ENCODE measurements at places on chromosomes 2 and 18. TPM values are rescaled to one million over a fixed set of nuclear protein-coding genes. Genes with fewer than 3 reads are reported as not detected.

- no peak for DNase-seq
These were observed 240.7 kb upstream of the EPAS1 start for GRCh38 chr2:46056541-46056940.

GRCh38 chr2:216696751-216697560, 1.6 kb upstream of the IGFBP5 start:
- no peak for DNase-seq

GRCh38 chr2:197711578-197711977, 6.4 kb downstream of the MARS2 start:
- DNase-seq, result no peak

The EDAR gene
- total RNA-seq, result 25.4 TPM

GRCh38 chr2:179565807-179566206, 295.6 kb downstream of the ZNF385B start:
- no peak for DNase-seq

- no peak for DNase-seq
These were observed 324.5 kb upstream of the EPHA4 start for GRCh38 chr2:221896505-221897151.

The CD207 gene
- total RNA-seq, result not detected

DNA sequence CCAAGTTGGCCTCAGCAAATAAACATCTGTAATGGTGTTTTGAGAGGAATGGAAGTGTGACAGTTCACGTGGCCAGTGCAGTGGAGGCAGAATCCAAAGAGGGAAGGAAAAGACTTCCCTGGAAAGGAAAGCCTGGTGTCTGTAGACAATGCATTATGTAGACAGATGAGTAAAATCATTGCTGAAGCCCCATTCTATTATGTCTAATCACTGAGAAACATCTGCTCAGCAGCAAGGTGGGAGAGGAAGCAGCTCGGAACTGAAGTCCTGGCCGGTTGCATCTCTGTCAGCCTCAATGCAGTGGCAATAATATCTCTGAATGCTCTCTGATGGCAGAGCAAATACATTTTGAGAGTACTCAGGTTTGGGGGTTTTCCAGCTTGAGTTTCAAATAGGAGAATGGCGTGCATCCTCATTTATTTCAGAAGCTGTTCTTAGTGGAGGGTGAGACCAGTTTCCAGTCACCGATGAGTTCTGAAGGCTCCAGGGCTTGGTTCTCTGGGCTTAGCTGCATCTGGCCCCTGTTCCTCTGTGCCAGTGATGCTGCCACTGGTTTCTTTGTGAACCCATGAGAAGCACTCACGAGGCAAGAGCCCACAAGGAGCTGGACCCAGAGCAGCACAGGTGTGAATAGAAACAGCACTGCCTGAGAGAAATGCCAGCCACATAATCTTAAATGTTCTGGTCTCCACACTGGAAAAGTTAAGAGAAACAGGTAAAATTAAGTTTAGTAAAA, 63.3 kb downstream of the RPIA start:
- DNase-seq, result no peak

DNA sequence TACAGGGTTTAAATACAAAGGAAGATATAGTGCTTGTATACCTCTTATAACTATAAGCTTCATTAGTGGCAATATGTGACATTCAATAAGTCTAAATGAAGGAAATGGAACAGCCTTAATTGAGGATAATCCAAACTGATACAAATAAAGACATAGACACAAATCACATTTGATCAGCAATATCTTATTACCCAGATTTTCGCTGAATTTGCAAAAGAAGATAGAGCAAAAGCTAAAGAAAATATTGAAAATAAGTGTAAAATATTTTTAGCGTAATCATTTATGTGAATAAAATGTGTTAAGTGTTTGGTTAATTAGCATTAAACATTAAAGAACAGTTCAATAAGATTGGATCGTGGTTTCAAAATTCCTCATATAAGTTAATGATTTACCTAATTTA, 51.2 kb downstream of the CCDC148 start:
- no peak for DNase-seq

The VAMP8 gene
- 83.2 TPM for total RNA-seq

The COL3A1 gene
- total RNA-seq, result not detected

DNA sequence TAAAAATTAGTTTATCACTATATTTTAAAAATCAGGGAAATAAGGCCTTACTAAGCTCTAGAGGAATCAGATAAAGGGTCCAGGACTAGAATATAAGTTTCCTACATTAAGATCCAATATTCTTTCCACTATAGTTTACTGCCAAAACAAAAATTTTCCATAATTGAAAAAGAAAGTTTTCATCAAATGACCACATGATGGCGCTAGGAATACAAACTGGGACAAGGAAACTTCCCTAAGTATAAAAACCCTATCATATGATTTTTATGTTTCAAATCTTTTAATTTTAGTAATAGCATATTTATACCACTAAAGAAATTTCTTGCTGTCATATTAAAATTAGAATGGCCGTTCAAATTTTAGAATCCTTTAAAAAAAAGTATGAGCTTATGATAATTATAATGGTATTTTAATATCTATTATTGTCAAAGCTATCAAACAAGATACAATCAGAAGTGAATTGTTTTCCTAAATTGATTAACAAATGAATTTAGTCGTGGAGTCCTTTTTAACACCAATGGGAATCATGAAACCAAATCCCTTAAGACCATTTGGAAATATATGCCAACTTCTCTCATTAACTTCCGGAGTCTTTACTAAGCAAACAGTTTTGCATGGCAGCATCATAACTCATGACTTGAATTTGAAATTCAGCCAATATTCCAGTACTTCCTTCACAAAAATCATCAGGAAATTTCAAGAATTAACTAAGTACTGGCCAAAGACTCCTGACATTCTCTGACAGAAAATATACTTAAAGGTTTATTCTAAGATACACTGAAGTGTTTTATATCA, 70.3 kb downstream of the SCN1A start:
- DNase-seq, result no peak

DNA sequence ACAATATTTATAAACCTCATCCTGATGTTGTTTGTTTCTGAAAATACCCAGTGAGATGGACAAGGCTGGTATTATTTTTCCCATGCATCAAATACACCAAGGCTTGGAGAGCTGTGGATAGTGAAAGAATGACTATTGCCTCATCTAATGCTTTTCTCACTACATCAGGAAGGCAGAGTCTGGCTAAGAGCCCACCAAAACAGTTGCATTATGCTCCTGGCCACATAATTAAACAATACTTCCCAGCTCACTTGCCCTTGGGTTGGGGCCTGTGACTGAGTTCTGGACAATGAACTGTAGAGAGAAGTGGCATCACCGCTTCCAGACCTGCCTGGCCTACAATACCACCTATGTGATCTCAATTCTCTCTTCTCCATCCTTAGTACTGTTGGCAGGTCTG, 46.4 kb upstream of the REEP1 start:
- no peak for DNase-seq

GRCh38 chr2:139613264-139613663, 833.1 kb upstream of the NXPH2 start:
- DNase-seq, result no peak

DNA sequence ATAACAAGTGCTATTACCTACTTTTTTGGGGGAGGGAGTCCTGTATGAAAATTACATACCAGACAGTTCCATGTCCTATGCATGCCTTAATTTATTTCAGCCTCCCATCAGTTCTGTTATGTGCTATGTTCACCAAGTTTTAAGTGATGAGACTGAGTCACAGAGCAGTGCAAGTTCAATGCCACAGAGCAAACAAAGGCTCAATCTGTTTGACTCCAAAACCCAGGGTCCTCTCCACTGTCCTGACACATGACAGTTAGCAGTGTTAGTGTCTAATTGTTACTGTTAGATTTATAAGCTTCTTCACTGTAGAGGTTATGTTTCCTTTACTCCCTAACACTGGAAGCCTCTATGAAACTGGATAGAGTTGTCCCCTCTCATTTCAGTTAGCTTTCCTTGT, 498.0 kb downstream of the PARD3B start:
- DNase-seq, result no peak

DNA sequence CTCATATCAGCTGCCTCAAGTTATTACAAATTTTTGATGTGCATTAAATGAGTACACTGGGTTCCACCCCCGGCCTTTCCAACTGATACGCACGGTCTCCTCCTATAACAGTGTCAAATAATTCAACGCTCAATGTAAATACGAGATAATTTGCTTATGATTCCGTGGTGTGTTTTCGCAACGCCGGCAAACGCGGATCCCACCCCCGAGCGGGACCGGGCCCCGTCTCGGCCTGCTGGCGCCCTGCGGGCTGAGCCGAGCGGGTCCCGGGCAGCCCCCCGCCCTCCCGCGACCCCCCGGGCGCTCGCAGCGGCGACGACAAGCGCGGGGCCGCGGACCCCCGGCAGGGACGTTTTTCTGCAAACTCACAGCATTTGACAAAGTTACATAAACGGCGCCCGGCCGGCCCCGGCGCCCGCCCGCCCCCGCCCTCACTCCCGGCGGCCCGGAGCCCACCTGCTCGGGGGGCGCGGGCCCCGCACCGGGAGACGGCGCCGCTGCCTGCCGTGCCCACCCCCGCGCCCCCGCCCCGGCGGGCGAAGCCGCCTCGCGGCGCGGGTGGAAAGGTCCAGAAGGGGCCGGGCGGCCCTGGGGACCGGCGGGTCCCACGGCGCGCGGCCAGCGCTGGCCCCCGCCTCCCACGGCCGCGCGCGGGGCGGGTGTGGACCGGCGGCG, 762 bp downstream of the HDAC4 start:
- peak; percentile 25 for DNase-seq

DNA sequence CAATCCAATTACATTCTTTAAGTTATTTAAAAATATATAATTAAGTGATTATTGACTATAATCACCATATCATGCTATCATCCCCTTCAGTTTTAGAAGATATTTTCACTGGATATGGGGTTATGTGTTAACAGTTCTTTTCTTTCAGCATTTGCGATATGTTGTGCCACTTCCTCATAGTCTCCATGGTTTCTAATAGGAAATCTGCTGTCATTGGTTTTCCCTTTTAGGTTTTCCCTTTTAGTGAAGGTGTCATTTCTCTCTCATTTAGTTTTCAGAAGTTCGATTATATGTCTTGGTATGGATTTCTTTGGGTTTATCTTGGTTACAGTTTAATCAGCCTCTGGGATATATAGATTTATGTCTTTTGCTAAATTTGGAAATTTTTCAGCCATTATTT, 34.8 kb upstream of the EPG5 start:
- DNase-seq, result no peak

DNA sequence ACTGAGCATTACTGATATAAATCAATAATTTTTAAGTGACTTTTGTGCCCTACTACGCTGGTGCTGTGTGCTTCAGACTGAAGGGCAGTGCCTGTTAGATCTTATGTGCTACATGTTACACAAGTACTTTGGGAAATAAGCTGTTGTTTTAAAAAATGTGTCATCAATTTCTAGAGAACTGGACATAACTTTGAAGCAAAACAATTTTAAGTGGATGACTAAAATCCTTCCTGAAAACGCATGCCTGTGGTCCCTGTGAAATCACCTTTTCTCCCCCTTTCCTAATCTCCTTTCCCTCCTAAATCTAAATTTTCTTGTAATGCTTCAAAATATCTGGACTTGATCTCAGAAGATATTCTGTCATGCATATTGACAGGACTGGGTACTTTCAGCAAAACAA, 7.1 kb upstream of the IL1RL1 start:
- DNase-seq, result no peak

- DNase-seq, result no peak
These were observed 6.4 kb downstream of the GPR35 start for GRCh38 chr2:240631548-240632305.

The CHRND gene
- total RNA-seq, result not detected

The NTSR2 gene
- not detected for total RNA-seq

The ERFE gene
- total RNA-seq, result 0.28 TPM

GRCh38 chr2:191806396-191806795, 40.5 kb downstream of the CAVIN2 start:
- no peak for DNase-seq

DNA sequence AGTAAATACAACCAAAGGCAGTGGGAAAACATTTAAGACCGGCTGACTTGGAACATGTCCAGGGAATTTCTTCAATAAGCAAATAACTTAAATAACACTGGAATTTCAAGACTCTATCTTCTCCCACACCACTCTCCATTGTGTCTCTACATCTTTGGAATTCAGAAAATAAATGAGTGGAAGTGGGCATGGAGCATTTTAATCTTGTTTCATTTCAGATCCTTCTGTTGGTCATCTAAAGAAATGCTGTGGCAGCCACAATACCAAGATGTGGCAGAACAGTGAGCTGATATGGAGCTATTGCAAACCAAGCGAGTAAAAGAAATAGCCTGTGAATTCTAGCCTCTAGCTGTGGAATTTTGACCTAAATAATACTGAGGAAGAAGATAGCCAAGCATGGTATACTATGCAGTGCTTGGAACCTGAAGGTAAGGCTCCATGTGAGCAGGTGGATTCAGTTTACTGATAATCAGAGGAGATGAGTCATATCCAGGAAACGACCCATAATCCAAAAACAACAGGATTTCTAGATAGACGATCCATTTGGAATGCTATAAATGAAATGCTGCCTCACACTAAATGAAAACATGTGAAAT, 157.1 kb upstream of the SCN7A start:
- no peak for DNase-seq

GRCh38 chr2:196677404-196677803, 37.9 kb downstream of the CCDC150 start:
- no peak for DNase-seq

- DNase-seq, result no peak
These were observed 81.1 kb downstream of the PAX3 start for GRCh38 chr2:222217712-222218111.

- no peak for DNase-seq
These were observed 4.2 kb upstream of the IL1R1 start for GRCh38 chr2:102138331-102138730.

GRCh38 chr2:177174486-177174885, 38.1 kb upstream of the HNRNPA3 start:
- no peak for DNase-seq

DNA sequence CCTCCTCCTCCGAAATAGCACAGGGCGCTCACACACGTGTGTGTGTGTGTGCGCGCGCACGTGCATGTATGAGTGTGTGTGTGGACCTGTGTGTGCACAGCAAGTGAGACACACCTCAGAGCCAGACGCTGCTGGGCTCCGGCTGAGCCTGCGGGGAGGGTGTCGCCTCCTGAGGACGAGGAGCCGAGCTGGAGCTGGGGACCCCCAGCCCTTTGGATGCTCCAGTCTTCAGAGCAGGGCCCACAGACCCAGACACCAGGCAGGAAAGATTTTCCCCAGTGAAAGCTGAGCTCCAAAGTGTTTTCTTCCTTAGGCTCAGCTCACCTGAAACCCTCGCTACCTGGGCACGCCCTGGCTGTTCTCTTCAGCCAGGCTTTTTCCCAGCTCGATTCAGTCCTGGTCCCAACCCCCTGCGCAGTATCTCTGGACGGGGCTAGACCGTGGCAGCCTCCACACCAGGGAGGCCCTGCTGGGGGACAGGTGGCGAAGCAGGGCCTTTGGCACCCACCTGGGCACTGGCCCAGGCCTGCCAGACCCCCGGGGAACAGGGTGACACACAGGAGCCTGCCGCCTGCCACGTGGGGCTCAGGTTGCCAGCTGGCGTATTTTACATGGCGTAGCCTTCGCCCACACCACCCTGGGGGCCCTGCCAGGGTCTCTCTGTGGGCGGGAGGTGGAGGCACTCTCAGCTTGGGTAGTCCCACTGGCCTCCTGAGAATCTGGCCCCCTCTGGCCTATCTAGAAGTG, 36.2 kb downstream of the PDIA6 start:
- no peak for DNase-seq

- DNase-seq, result no peak
These were observed 72.5 kb upstream of the SERPINE2 start for GRCh38 chr2:224111576-224111975.

All from naive thymus-derived CD4-positive, alpha-beta T cell (primary cell).